ENCODE measurements at places on chromosomes 3 and 15. TPM values are rescaled to one million over a fixed set of nuclear protein-coding genes. Genes with fewer than 3 reads are reported as not detected.

The ASB14 gene
- total RNA-seq = not detected

The NR2E3 gene
- total RNA-seq = 0.19 TPM

The RTP1 gene
- total RNA-seq = not detected

The CILP gene
- total RNA-seq = not detected

The GATM gene
- total RNA-seq = 0.65 TPM

The MAPKAPK3 gene
- 18.6 TPM for total RNA-seq

The GMNC gene
- total RNA-seq = 0.29 TPM

The EFL1 gene
- 25.0 TPM for total RNA-seq

The SNX33 gene
- total RNA-seq = 12.4 TPM

The SNRPN gene
- 113 TPM for total RNA-seq

The A4GNT gene
- total RNA-seq = not detected

The RFX7 gene
- 7.8 TPM for total RNA-seq

The TGM4 gene
- total RNA-seq = 0.33 TPM

The NOX5 gene
- total RNA-seq = 0.33 TPM

The SMAD6 gene
- total RNA-seq = 24.2 TPM
